ENCODE measurements at places on chromosomes 4 and X. TPM values are rescaled to one million over a fixed set of nuclear protein-coding genes. Genes with fewer than 3 reads are reported as not detected.

KIAA1210 gene
- polyA plus RNA-seq: not detected

SPANXB1 gene
- not detected for polyA plus RNA-seq

NR0B1 gene
- not detected for polyA plus RNA-seq

- peak; percentile 91 for DNase-seq
- H3K27ac ChIP-seq: no peak overlapping the region
- H3K36me3 ChIP-seq: no peaks in the 10 kb centered on the region
Observed at GRCh38 chrX:9566150-9566621, 101.3 kb downstream of the TBL1X start.

Data from IMR-90 (cell line).